Immature natural killer cell (primary cell): ENCODE measurements at places on chromosomes 13 and 19. TPM values are rescaled to one million over a fixed set of nuclear protein-coding genes. Genes with fewer than 3 reads are reported as not detected.

Gene USHBP1
- polyA plus RNA-seq: not detected

DNA sequence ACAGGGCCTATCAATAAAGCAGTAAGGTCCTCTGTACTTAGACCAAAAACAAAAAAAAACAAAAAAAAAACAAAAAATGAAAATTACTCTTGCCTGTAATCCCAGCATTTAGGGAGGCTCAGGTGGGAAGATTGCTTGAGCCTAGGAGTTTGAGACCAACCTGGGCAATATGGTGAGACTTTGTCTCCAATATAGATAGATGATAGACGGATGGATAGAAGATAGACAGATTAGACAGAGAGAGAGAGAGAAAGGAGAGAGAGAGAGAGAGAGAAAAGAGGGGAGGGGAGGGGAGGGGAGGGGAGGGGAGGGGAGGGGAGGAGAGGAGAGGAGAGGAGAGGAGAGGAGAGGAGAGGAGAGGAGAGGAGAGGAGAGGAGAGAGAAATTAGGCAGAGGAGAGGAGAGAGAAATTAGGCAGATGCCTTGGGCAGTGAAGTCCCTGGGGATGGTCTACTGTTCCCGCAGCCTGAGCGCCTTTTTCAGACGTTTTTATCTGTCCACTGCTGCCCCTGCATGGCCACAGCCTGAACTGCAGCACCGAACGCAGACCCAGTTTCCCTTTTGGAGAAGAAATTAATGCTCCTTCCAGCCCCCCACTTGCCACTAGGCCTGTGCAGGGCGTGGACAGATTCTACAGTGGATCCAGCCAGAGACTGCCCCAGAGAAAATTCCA is 9.8 kb upstream of the ZNF627 start:
- H3K4me3 ChIP-seq: no peak overlapping the region
- H3K27me3 ChIP-seq: peaks cover 5% of the 10 kb centered on the region
- DNase-seq: peak; percentile 71

Gene CERS1
- not detected for polyA plus RNA-seq

DNA sequence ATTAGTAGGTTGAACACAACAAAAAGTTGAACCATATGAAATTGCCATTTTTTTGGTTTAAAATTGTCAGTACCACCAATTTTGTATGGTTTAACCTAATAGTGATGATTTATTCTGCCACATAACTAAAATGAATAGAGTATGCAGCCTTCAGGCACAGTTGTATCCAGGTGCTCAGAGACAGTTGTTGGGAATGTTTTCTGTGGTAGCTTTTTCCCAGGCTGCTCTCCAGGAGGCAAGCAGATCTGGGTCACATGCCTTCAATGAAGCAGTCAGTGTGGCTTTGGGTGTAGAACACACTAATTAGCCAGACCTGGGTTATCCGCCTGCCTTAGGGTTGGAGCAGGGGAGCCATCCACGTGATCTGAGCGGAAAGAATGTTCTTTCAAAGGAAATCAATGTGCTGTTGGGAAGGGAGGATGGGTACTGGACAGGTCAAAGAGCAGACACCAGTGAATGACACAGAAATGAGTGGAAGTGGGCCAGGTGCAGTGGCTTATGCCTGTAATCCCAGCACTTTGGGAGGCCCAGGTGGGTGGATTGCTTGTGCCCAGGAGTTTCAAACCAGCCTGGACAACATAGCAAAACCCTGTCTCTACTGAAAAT is 28.6 kb downstream of the MARK4 start:
- H3K27ac ChIP-seq: no peak overlapping the region
- H3K4me3 ChIP-seq: no peak overlapping the region
- no peaks in the 10 kb centered on the region for H3K4me1 ChIP-seq
- peaks cover 18% of the 10 kb centered on the region for H3K36me3 ChIP-seq
- H3K27me3 ChIP-seq: no peaks in the 10 kb centered on the region

DNA sequence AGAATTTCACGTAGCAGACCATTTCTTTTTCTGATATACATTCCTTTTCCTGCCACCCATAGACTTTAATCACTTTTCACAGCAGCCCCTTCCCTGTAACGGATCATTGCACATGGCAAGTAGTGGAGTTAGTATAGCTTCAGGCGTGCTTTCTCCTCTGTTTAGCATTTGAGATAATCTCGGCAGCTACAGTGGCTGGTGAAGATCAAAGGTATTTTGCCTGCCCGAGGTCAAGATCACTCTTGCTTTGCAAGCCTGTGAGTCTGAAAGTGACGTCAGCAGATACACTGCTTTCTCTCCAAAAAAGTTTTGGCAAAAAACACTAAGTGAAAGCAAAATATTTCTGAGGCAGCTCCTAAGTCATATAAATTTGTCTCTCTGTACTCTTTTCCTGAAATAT is 260.0 kb downstream of the NDFIP2 start:
- no peak overlapping the region for H3K27ac ChIP-seq
- H3K4me1 ChIP-seq: no peaks in the 10 kb centered on the region
- no peak overlapping the region for H3K4me3 ChIP-seq
- H3K27me3 ChIP-seq: no peaks in the 10 kb centered on the region
- no peaks in the 10 kb centered on the region for H3K36me3 ChIP-seq
- DNase-seq: no peak

- peaks cover 18% of the 10 kb centered on the region for H3K27me3 ChIP-seq
- peak within 1 kb of the TSS; percentile 93 for H3K27ac ChIP-seq
- peak; percentile 76 for DNase-seq
- H3K4me1 ChIP-seq: peaks cover 34% of the 10 kb centered on the region
- peak within 1 kb of the TSS; percentile 93 for H3K4me3 ChIP-seq
- no peaks in the 10 kb centered on the region for H3K36me3 ChIP-seq
These were observed at the start of gene STK24 for GRCh38 chr13:98576963-98577835. STK24 (minus strand) TSS chr13:98577107; CDS start chr13:98576786, 321 bp downstream.

DNA sequence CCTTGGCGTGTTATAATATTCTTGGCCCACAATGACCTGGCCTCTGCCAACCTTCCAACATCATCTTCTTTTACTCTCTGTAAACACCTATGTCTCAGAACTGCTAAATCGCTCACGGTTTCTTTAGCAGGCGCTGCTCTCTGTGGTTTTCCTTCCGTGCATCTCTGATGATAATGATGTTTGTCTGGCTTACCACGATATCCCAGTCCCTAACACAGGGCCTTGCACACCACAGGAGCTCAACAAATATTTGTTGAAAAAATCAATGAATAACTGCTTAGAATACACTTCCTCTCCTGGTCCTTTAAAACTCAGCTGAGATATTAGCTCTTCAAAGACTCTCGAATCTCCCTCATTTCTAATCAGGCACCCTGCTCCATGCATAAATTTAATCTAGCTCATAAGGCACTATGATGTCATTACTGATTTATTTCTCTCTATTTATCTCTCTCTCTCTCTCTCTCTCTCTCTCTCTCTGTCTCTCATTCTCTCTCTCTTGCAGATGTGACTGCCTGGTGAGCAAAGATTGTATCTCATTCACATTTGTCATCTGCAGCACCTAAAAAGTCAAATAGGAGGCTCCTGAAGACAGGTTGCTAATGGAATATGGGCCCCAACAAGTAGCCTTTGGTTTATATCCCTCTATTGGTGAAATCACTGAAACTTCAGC is 206.4 kb downstream of the NHLRC3 start:
- H3K27me3 ChIP-seq: peaks cover 6% of the 10 kb centered on the region
- no peaks in the 10 kb centered on the region for H3K4me1 ChIP-seq
- no peak overlapping the region for H3K4me3 ChIP-seq
- DNase-seq: no peak
- H3K27ac ChIP-seq: no peak overlapping the region

GRCh38 chr13:80924596-80924995 is 583.7 kb upstream of the SPRY2 start:
- no peaks in the 10 kb centered on the region for H3K27me3 ChIP-seq
- no peak for DNase-seq
- no peak overlapping the region for H3K27ac ChIP-seq
- no peaks in the 10 kb centered on the region for H3K36me3 ChIP-seq

Gene TMEM255B
- not detected for polyA plus RNA-seq

- no peak overlapping the region for H3K27ac ChIP-seq
- H3K36me3 ChIP-seq: no peaks in the 10 kb centered on the region
- peaks cover 2% of the 10 kb centered on the region for H3K27me3 ChIP-seq
- no peak overlapping the region for H3K4me3 ChIP-seq
These were observed 803.6 kb downstream of the DIAPH3 start for GRCh38 chr13:59360108-59360507.

- H3K27ac ChIP-seq: peak overlapping the region; percentile 18
- peak overlapping the region; percentile 54 for H3K4me3 ChIP-seq
- peaks cover 13% of the 10 kb centered on the region for H3K27me3 ChIP-seq
- peaks cover 18% of the 10 kb centered on the region for H3K4me1 ChIP-seq
- no peak for DNase-seq
These were observed 1.1 kb downstream of the ZSCAN18 start for GRCh38 chr19:58096884-58097283.

DNA sequence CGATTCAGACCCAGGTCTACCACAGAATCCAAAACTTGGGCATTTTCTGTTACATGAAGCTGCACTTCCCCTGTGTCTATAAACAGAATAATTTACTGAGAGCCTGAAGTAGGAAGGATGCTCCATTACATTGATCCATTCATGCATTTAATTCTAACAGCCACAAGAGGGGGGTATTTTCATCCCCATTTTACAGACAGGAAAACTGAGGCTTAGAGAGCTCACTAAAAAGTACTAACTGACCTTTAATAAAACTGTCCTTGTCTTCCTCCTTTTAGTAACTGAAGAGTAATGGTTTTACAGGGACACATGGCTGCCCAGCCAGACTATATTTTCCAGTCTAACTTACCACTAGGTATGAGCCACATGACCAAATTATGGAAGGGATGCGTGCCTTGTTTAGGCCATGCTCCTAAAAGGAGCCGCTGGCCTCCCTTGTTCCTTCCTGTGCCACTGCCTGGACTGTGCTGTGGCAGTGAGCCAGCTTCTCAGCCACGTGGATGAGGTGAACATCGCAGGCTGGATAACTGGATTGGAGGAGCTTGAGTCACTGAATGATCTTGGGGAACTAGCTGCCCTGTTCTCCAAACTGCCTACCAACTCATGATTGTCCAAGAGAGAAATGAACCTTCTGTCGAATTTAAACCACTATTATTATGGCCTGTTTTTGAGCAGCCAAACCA is 108.3 kb downstream of the DOCK9 start:
- no peaks in the 10 kb centered on the region for H3K27me3 ChIP-seq
- H3K27ac ChIP-seq: no peak overlapping the region
- H3K36me3 ChIP-seq: peaks cover 76% of the 10 kb centered on the region
- no peak overlapping the region for H3K4me3 ChIP-seq

DNA sequence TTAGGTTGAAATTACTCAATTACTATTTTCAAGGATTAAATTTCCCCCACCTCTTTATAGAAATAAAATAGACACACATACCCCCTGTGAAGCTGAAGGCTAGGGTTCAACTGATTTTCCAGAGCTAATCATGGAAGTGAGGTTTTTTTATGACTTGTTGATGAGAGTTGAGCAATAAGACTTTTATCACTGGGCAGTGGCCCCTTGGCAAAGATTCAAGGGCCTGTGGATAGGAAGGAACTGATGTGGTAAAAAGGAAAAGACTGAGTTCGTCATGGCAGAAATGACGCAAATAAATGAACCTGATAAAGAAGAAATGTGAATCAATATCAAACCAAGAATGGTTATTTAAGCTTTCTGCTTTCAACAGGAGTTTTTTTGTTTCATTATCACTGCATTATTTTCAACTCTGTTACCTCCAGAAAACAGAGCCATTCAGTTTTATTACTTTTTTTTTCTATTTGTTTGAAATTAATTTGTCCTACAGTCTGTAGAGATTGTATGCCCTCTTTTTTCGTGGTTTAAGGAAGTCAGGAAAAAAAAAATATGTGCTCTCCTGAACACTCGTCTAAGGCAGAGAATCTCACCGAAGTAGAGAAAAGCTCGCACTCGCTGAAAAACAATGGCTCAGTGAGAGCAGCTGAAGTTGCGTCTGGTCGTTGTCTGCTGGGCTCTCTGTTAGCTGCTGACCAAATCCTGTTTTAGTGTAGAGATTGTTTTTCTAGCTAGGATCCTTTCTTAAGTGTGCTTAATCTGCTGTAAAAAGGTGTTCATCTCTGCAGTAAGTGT is 38.9 kb downstream of the STOML3 start:
- no peak for DNase-seq
- H3K4me3 ChIP-seq: no peak overlapping the region
- peaks cover 2% of the 10 kb centered on the region for H3K27me3 ChIP-seq
- no peak overlapping the region for H3K27ac ChIP-seq
- H3K36me3 ChIP-seq: no peaks in the 10 kb centered on the region

- DNase-seq: no peak
- H3K27ac ChIP-seq: no peak overlapping the region
- H3K4me3 ChIP-seq: no peak overlapping the region
- H3K27me3 ChIP-seq: peaks cover 24% of the 10 kb centered on the region
- H3K4me1 ChIP-seq: no peaks in the 10 kb centered on the region
These were observed 21.9 kb downstream of the IGFL1 start for GRCh38 chr19:46251416-46251815.

DNA sequence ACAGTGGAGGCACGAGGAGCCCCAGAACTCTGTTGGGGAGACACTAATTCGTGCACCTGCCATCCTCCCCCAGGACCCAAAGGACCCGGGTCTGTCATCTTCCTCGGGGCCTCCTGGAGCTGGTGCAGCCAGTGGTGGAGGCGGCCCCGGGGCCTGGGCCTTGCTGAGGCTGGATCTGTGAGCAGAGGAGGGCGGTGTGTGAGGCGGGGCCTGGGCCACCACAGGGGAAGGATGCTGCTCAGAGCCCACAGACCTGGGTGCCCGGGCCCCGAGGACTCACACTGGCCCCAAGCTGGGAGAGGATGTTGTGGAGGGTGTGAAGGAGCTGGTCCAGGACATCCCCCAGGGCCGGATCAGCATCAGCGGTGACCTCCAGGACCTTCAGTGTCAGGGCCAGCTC is 8.3 kb downstream of the IFNL3 start:
- H3K27me3 ChIP-seq: no peaks in the 10 kb centered on the region
- no peaks in the 10 kb centered on the region for H3K36me3 ChIP-seq
- H3K4me1 ChIP-seq: peaks cover 27% of the 10 kb centered on the region
- no peak overlapping the region for H3K27ac ChIP-seq

Gene SUCLA2
- 22.1 TPM for polyA plus RNA-seq

GRCh38 chr19:6685962-6686627 is 16.1 kb upstream of the TNFSF14 start:
- no peak for DNase-seq
- peaks cover 4% of the 10 kb centered on the region for H3K27me3 ChIP-seq
- H3K4me3 ChIP-seq: no peak overlapping the region
- H3K36me3 ChIP-seq: no peaks in the 10 kb centered on the region
- H3K27ac ChIP-seq: no peak overlapping the region

DNA sequence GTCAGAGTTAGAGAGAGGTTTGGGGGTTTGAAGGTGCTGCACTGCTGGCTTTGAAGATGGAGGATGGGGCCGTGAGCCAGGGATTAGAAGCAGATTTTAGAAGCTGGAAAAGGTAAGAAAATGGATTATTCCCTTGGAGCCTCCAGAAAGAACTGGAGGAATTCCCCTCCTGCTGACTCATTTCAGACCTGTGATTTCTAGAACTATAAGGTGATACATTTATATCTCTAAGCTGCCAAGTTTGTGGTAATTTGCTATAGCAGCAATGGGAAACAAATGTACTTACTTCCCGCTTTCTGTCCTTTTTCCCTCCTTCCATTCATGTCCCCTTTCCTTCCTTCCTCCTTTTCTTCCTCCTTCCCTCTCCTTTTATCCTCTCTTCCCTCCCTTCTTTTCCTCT is 78.5 kb upstream of the PCDH8 start:
- no peaks in the 10 kb centered on the region for H3K36me3 ChIP-seq
- peaks cover 4% of the 10 kb centered on the region for H3K27me3 ChIP-seq
- DNase-seq: no peak
- H3K4me3 ChIP-seq: no peak overlapping the region
- H3K27ac ChIP-seq: no peak overlapping the region
- no peaks in the 10 kb centered on the region for H3K4me1 ChIP-seq

- no peak overlapping the region for H3K27ac ChIP-seq
- DNase-seq: no peak
- no peak overlapping the region for H3K4me3 ChIP-seq
- H3K36me3 ChIP-seq: no peaks in the 10 kb centered on the region
- H3K4me1 ChIP-seq: no peaks in the 10 kb centered on the region
- peaks cover 11% of the 10 kb centered on the region for H3K27me3 ChIP-seq
These were observed 26.3 kb downstream of the SHANK1 start for GRCh38 chr19:50693064-50693975.

Gene CDX2
- polyA plus RNA-seq: not detected

Gene GIPC3
- 0.04 TPM for polyA plus RNA-seq
